GDM1 (cell line): ENCODE measurements at places on chromosomes 2 and 18.

- DNase-seq = no peak
These were observed 177.2 kb downstream of the EN1 start for GRCh38 chr2:118670276-118670675.

- DNase-seq = no peak
These were observed 7.6 kb upstream of the PRSS56 start for GRCh38 chr2:232512602-232513001.

DNA sequence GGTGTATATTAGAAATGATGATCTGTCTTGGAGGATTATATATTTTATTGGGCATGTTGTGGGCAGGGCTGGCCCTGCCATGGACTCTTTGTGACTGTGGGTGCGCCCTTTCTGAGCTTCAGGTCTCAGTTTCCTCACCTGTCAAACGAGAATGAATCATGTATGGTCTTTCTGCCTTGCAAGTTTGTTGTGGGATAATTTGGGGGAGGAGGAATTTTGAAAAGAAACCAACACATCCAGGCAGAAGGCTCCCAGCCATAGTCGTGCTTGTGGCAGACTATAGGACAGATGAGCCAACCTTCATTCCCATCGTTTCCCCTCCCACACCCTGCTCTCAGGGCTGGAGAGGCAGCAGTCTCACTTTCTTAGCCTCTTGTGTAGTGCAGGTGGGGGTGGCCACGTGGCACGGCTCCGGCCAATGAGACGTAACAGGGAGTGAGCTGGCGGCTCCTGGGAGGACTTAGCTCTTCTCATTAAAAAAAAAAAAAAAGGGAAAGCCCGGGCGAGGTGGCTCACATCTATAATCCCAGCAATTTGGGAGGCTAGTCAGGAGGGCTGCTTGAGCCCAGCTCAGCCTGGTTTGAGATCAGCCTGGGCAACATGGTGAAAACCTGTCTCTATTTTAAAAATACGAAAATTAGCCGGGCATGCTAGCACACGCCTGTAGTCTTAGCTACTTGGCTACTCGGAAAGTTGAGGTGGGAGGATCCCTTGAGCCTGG lies 63.1 kb downstream of the RHOB start:
- DNase-seq = no peak

GRCh38 chr2:214135966-214136365 lies 274.9 kb upstream of the VWC2L start:
- DNase-seq = no peak
